Stimulated activated CD8-positive, alpha-beta memory T cell treated with anti-CD3 and anti-CD28 coated beads, Interleukin-15, amount 100 ng/mL, for 1 hour (primary cell): ENCODE measurements at places on chromosomes 3 and 15.

- DNase-seq = no peak
Measured at GRCh38 chr15:93866476-93866875, 364.9 kb upstream of the MCTP2 start.

DNA sequence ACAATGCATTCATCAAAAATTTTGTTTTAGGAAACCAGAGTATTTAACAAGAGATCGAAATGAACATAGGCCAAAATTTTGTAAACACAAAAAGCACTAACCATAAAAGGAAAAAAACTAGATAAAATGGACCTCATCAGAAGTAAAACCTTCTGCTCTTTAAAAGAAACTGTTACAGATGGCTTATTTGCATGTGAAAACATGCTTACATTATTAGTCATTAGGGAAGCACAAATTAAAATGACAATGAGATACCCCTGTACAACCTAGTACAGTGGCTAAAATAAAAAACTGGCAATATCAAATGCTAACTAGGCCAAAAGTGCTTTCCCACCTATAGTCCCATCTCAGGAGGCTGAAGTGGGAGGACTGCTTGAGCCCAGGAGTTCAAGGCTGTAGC is 19.3 kb downstream of the UBR1 start:
- no peak for DNase-seq

DNA sequence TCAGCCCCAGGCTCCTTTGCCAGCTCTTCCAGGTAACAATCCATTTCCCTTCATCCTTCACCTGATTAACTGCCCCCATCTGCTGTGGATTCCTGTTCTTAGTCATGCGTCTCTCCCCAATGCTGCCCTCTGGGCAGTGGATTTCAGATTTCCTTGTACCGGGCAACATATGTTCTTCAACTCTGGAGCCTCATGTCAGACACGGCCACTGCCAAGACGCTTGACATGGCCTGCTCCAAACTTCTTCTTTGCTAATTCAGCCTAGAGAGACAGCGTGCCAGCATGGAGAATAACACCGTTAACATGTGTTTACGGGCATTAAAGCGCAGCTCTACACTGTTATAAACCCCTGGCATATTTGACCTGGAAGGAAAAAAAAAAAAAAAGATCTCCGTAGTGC is 1035.1 kb upstream of the NR2F2 start:
- DNase-seq = no peak

DNA sequence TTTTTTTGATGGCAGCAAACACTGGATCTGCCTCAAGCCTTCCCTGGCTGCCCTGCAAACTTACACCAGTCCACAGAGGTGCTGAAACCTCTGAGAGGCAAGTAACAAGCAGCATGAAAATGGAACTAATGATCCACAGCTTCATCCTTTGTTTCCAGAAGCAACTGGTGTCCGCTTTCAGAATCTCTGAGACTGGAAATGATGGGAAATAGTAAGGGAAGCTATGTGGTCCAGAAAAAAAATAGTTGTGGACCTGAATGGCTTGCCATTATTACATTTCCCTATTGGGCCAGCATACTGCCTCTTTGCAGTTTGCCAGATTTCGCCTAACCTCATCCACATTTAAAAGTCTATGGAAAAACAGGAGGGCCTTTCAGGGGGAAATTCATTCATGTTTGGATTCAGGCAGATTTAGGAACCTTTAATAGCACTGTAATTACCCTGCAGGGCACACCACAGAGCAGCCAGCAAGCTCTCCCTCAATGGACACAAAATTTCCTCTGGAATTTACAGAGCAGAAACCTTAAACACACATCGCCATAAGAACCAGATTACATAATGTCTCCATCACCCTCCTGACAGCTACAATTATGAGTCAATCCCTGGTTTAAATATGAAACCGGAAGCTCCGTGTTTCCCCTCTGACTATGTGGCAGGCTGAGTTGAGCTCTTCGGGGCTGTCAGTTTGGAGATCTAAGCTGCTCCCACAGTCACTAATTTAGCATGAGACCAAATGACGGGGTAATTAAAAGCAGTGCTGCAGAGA is 134.4 kb downstream of the TMCO5A start:
- DNase-seq = no peak

- DNase-seq = no peak
Measured at GRCh38 chr3:81549388-81549787, 212.1 kb downstream of the GBE1 start.
